ENCODE measurements at places on chromosomes 12 and 14.
A peak's percentile ranks its signal among the peaks of the same experiment; 100 is the strongest.

DNA sequence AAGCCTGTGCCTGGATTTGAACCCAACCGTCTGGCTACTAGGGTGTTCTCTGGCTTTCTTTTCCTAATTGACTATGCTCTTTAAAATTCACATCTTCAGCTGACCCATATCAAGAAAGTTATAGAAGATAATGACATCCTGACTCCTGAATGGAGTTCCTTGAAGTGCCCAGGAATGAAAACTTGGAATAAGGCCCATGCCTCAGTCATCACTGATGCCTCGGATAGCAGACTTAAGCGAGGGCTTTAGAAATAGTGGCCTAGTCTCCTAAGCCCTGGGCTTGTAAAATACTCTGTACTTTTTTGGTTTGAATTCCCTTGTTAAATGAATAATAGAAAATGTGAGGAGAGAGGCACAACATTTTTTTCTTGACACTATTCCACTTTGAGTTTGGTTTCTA lies 39.0 kb downstream of the CHST11 start:
- DNase-seq: no peak

GRCh38 chr12:57129321-57129842 lies 1.1 kb downstream of the LRP1 start:
- no peak for DNase-seq

GRCh38 chr12:49232940-49233841 lies 31.7 kb upstream of the TUBA1C start:
- peak; percentile 52 for DNase-seq

DNA sequence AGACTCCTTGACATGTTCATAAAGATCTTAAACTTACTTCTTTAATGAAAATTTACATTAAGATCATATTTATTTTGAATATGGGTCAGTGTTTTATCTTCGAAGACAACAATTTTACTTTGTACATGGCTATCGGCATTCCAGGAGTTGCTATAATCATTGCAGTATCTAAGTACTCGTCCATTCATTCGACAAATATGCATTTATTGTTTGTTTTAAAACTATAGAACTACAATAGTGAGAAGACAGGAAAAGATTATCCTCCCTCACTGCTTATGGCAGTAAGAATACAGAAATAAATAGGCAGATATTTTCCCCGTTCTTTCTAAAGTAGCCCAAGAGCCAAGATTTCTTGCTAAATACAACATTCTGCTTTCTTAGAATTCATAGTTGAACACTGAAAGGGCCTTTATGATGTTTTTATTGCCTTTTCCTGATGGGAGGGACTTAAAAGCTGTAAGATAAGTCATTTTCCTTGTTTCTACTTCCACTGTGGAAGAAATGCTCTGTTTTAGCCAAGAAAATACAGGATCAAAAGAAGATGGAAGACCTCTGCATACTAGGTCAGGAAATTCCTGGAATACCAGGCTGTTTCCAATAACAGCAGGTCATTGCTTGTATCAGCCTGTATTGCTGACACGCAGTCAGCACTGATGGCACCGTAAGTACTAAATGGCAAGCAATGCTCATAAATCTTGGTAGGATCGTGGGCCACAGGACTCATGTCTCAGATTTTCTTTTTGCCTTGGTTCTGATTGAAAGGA lies 521.0 kb upstream of the ATP2B1 start:
- no peak for DNase-seq

GRCh38 chr12:132206046-132206434 lies 61.8 kb downstream of the NOC4L start:
- no peak for DNase-seq

DNA sequence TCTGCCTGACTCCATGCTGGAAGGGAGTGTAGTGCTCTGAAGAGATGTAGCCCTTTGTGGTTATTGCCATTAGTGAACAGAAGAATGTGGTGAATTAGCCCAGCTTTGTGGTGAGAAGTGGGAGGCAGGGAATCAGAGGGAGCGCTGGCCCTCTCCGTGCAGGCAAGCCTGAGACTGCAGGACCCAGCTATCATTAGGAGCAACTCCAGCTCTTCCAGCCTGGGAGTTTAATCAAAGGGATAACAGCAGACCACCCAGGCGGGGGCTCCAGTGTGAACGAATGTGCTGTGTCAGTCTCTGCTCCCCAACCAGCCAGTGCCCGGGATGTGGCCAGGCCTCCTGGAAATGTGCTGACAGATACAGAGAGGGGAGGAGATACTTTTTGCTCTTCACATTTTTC lies 142.7 kb downstream of the TTLL5 start:
- DNase-seq: no peak

GRCh38 chr14:64561631-64562030 lies 11.9 kb downstream of the PPP1R36 start:
- no peak for DNase-seq

- no peak for DNase-seq
These were observed 258.8 kb downstream of the APAF1 start for GRCh38 chr12:98903875-98904274.

- DNase-seq: peak; percentile 45
These were observed 769 bp downstream of the FKBP4 start for GRCh38 chr12:2795291-2796186.

DNA sequence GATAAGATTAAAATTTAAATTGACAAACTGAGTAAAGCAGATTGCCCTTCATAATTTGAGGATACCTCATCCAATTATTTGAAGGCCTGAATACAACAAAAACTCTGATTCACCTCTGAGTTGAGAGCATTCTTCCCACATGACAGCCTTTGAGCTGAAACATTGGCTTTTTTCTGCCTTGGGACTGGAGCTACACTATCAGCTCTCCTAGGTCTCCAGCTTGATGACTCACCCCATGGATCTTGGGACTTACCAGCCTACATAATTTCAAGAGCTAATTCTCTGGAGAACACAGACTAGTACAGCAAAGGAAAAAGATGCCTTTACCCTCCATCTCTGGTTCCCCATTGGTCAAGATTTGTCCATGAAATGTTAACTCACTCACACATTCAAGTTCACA lies 555.1 kb downstream of the FOXG1 start:
- no peak for DNase-seq

DNA sequence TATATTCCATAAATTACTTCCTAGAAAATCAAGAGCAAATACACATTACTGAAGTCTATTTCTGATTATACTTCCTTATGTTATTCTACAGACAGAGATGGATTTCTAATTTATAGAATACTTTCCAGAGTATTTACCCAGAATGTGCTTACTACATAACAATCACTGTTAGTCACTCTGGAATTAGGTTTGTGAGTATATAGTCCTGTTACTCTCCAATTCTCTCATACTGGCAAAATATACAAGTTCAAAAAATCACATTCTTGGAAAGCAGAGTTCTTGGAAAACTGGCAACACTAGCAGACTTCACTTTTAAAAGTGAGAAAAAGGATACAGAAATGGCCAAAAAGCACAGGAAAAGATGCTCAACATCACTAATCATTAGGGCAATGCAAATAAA lies 7.3 kb downstream of the PPP2R5E start:
- DNase-seq: no peak

DNA sequence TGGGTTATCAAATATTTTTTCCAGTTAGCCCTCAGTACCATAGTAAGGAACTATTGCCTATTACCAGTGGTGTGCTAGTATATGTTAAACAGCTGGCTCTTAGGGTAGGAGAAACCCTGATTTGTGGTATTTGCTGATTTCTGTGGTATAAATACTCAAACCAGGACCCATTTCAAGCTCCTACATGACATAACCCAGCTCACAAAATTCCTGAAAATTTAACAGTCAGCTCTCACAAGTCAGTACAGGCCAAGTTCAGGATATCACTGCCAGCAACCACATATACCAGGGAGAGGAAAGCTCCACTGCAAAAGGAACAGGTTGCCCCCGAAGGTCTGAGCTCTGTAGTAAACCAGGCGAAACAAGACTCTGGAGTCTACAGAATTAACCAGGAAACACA lies 315.3 kb downstream of the NOVA1 start:
- no peak for DNase-seq

GRCh38 chr12:118148287-118148686 lies 12.4 kb downstream of the PEBP1 start:
- no peak for DNase-seq

Data from inflammatory macrophage treated with lipopolysaccharide for 4 hours (primary cell).